ENCODE measurements at places on chromosomes 11 and 22.
A peak's percentile ranks its signal among the peaks of the same experiment; 100 is the strongest.

DNA sequence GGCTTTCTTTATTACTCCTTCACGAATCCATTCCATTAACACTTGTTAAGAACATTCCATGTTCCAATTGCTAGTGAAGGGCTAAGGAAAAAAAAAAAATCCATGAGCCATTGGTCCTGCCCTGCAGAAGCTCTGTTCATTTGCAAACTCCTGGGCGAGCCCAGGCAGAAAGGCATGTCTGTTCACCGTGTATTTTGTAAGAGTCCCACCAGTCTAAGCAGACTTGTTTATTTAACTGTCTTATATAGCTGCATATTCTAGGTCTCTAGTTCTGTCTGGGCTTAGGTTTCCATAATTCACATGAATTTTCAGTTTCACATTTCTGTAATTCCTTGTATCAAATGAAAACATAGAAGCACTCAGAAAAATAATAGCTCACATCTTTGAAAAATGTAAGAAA, 97.4 kb upstream of the POU2AF2 start:
- DNase-seq = no peak

DNA sequence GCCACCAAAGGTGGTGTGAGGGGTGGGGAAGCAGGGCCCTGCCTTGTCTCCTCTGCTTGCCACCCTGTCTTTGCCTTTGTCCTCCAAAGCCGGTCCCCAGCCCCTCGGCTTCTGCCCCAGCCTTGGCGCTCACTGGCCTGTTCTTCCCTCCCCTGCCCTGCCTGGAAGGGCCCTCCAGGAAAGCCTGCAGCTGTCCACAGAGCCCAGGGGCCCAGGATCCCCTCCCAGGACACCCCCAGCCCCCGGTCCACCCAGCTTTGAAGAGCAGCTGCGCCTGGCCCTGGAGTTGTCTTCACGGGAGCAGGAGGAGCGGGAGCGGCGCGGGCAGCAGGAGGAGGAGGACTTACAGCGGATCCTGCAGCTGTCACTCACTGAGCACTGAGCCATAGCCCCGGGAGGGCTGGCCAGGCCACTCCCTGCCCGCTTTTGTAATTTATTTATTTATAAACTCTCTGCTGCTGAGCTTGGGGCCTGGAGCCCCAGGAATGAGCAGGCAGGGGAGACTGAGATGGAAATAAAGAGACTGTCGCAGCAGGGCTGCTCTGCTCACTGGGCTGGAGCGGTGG, 1.3 kb upstream of the SSH3 start:
- no peak for DNase-seq

DNA sequence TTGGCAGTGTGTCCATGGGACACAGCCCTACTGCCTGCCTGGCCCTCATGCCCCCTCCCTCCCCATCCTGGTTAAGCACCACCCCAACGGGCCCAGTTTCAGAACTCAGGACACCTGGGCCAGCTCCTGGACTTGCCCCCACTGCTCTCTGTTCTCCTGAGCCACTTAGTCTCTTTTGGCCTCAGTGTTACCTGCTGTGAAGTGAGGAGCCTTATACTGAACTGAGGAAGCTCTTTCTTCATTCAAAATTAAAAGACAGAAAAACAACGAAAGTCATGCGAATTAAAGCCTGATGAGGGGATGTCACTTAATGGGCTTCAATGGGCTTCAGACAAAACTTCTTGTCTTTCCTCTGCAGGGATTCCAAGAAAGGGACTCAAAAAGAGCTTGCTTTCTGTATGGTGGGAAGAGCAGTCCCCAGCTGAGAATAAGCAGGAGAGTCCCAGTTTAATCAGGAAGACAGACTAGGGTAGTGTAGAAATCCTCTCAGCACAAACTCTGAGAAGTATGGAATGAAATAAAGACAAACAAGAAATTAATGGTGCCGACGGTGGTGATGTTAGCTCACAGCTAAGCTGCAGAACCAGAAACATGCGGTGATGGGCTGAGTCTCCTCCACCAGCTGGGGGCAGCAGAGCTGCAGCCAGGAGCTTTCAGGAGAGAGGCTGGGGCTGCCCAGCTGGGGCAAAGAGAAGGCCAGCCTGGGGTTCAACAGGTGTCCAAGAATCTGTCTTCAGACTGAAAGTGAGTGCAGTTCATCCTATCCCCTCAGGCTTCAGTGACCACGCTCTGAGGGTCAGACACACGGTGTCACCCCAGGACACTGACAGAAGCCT, 101.0 kb downstream of the GGTLC2 start:
- no peak for DNase-seq

DNA sequence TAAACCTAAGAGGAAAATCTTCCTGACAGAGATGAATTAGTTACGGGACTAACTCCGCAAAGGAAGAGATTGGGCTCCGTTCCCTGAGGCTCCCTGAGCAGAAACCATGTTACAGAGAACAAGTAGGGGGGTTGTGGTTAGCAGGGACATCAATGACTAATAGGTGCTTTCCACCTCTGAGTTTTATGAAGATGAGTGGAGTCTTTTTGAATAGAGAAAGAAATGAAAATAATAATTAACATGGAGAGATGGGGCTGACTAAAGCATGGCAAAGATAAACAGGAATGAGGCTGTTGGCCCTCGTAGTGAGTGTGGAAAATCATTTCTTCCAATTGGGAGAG, 47.5 kb upstream of the PICALM start:
- no peak for DNase-seq

- DNase-seq = peak; percentile 52
Measured at GRCh38 chr11:57482782-57483561, 22.6 kb downstream of the RTN4RL2 start.

GRCh38 chr22:45916515-45916914, 60.4 kb downstream of the WNT7B start:
- no peak for DNase-seq

DNA sequence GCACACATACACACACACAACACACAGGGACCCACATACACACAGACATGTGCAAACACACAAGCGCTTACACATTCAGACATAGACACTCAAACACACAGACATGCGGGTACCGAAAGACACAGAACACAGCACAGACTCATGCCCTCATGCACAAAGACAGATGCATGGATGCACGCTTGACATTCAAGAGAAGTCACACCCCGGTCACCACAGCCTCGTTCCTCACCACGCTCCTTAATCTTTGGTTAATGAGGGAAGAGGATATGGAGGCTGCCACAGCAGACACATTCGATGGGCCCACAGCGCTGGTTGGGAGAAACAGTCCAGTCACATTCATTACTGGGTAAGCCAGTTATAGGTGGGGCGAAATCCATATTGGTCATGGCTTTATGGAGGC, 51.9 kb upstream of the EIF3D start:
- no peak for DNase-seq

DNA sequence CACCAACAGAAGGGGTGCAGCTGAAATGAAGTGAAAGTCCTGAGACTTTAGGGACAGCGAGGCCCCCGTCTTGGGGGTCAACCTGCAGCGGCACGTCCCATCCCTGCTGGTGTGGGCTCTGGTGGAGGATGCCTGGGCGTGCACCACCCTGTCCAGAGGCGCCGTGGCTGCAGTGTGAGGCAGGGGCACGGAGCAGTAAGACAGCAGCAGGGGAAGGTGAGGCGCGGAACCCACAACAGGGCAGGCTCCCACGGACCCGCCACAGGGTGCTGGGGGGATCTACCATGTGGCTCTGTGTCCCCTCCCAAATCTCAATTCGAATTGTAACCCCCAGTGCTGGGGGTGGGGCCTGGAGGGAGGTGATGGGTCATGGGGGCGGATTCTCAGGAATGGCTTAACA, 158.6 kb downstream of the SHANK2 start:
- DNase-seq = no peak

DNA sequence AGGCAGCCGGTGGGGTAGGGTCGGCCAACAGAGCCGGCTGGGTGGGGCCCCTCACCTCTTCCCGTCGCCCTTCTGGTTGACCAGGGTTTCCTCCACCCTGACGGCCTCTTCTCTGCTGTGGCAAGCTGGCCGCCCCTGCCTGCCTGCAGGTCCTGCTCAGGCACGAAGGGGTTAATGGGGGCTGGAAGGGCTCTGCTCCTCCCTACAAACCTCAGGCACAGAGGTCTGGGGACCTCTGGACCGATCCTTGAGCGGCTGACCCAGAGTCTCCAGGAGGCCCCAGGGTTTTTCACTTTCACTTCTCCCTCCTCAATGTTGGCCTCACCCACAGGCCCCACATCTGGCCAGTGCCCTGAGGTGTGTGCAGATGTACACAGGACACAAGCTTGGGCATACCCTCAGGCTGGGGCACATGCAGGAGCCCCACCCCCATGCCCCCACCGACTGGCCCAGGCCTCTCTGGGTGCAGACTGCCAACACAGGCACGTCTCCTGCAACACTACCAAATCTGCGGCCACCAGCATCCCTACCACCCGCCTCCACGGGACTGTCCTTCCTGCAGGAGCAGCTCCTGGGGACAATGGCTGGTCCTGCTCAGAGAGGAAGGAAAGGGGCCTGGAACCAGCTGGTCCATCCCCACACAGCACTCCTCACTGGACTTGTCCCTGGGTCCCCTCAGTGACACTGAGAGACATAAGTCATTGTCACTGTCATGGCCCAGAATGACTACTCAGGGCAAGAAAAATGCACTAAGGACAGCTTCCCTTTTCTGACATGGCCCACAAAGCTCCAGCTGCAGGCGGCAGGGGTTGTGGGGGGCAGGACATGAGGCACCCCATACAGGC, 3.2 kb upstream of the TBX1 start:
- no peak for DNase-seq

- DNase-seq = no peak
Measured at GRCh38 chr22:39543095-39543494, 10.5 kb upstream of the RPS19BP1 start.
